ENCODE measurements at places on chromosomes 1 and 21. TPM values are rescaled to one million over a fixed set of nuclear protein-coding genes. Genes with fewer than 3 reads are reported as not detected.

- DNase-seq, result no peak
Measured at GRCh38 chr1:3899754-3900149, 320 bp downstream of the C1orf174 start.

- DNase-seq, result no peak
Measured at GRCh38 chr1:53473463-53473862, 14.3 kb downstream of the DMRTB1 start.

- no peak for DNase-seq
Measured at GRCh38 chr21:33362044-33362555, 37.3 kb downstream of the IFNAR1 start.

GRCh38 chr1:11429226-11429625 lies 49.7 kb upstream of the DISP3 start:
- DNase-seq, result no peak

MXRA8 gene
- total RNA-seq, result 4.5 TPM

LRRC41 gene
- 23.1 TPM for total RNA-seq

Data from left lobe of liver (tissue), 2 donors.